ENCODE measurements at places on chromosomes 13 and 19.

DNA sequence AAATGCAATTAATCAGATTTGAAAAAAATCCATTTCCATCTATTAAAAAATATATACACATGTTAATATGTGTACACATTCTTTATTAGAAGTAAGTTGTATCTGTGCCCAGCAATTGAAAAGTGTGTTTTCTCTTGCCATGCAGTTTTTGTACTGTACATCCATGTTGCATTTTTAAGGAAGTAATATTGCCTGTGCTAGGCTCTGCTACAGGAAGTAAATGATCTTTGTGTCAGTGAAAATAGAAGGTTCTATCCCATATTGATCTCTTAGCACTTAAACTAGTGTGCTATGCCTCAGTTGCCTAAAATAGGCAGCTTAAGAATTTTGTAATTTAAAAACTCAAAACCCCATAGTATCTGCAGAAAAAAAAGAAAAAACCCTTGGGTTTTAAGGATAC lies 122.5 kb downstream of the CDK8 start:
- DNase-seq, result no peak

- DNase-seq, result no peak
Measured at GRCh38 chr19:16347706-16348105, 23.1 kb downstream of the KLF2 start.

GRCh38 chr19:44808463-44809371 lies at the start of gene BCAM:
BCAM (plus strand) TSS chr19:44809103; CDS start chr19:44809125, 22 bp downstream.
- DNase-seq, result no peak

GRCh38 chr19:15449620-15450527 lies at the start of gene WIZ:
WIZ (minus strand) TSS chr19:15449956; CDS start chr19:15448307, 1,649 bp downstream.
- peak; percentile 19 for DNase-seq

DNA sequence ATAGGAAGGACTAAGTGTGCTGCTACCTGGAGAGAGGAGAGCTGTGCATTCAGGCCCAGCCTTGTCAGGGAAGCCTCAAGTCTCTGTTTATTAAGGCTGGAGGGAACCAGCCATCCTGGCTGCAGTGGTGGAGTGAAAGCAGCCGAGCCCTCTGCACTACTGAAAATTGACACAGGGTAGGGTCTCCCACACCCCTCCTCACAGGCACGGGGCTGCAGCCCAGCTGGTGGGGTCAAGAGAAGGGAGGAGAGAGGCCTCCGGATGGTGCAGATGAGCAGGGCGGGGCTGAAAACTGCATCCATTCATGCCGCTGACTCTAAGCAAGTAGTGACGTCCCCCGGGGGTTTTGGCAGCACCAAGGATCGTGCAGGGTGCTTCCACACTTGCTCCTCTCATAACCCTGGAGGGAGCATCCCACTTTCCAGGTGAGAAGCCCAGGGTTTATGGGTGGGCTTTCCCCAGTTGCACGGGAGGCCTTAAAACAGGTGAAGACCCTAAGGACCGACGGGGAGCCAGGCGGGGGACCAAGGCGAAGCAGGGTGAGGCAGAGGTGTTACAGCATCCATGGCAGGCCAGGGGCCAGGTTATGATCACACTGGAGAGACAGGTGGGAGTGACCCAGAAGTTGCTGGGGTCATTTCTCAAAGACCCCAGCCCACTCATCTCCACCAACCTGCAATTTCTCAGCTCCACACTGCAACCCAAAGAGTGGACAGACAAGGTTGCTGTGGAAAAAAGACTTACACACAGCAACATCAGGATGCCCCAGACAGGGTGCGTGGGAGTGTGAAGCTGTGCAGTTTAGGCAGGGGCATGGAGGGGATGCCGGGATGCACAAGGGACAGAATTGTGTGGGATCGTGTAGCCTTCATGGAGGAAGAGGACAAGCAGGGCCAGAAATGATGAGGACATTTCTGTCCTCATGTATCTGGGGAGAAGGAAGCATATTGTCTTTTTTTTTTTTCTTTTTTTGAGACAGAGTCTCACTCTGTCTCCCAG lies 36.8 kb downstream of the VSTM2B start:
- DNase-seq, result no peak
